Kidney epithelial cell (primary cell): ENCODE measurements at places on chromosomes 2 and 18. TPM values are rescaled to one million over a fixed set of nuclear protein-coding genes. Genes with fewer than 3 reads are reported as not detected.

The MYCN gene
- total RNA-seq: 0.54 and 2.3 TPM in 2 replicates

The FAM136A gene
- total RNA-seq: 67.1 and 70.5 TPM in 2 replicates

The DQX1 gene
- total RNA-seq: not detected in 2 replicates

The TPO gene
- not detected in 2 replicates for total RNA-seq

The SERPINB7 gene
- total RNA-seq: 2.2 and 3.1 TPM in 2 replicates

The OTOS gene
- not detected in 2 replicates for total RNA-seq

The SRD5A2 gene
- under 0.01 and 0.17 TPM in 2 replicates for total RNA-seq

The TSGA10 gene
- 6.0 and 8.3 TPM in 2 replicates for total RNA-seq

The ZDBF2 gene
- 8.5 and 9.2 TPM in 2 replicates for total RNA-seq

The KRTCAP3 gene
- 8.1 and 10.0 TPM in 2 replicates for total RNA-seq

The CTIF gene
- total RNA-seq: 24.3 and 29.4 TPM in 2 replicates
